ENCODE measurements at places on chromosomes 2 and 18.

GRCh38 chr2:160457588-160457987, 36.0 kb downstream of the RBMS1 start:
- DNase-seq: no peak

- no peak for DNase-seq
Observed at GRCh38 chr2:139045524-139045923, 265.3 kb upstream of the NXPH2 start.

- DNase-seq: no peak
Observed at GRCh38 chr2:127615511-127616166, 30.3 kb upstream of the GPR17 start.

- DNase-seq: no peak
Observed at GRCh38 chr2:27003007-27003406, 29.8 kb upstream of the TMEM214 start.

DNA sequence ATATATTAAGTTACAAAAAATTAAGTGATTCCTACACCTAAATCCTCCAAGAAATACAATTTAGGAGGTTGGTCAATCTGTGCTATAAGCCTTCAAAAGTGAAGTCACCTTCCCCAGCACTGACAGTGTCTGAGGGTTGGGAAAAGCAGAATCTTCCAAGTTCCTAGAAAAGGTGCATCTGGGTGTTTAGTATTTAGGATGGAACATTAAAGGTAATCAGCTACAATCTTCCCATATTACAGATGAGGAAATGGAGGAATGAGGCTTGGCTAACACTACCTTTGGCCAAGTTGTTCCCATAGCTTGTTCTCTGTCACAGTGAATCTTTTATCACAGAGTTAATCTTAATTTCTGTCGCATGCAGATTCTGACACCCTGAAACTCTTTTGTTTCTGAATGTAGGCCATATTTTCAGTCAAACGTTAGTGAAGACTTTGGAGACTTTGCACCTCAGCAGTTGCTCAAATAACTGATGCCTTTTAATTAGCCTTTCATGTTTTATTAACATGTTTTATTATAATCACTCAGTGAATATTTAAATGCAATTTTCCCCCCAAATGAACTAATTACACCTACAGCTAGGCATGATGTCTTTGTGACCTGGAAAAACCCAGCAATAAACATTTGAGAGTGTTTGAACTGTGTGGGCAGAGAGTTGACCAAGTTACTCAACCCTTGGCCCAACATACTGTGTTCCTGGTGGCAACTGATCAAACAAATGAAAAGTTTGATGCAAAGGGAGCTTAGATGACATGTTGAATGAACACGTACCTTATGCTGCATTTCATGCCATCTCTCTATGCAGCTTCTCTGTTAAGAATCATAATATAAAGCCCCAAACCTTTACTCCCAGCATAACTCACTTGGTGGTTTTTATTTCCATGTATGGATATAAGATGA, 17.6 kb downstream of the FN1 start:
- DNase-seq: no peak

DNA sequence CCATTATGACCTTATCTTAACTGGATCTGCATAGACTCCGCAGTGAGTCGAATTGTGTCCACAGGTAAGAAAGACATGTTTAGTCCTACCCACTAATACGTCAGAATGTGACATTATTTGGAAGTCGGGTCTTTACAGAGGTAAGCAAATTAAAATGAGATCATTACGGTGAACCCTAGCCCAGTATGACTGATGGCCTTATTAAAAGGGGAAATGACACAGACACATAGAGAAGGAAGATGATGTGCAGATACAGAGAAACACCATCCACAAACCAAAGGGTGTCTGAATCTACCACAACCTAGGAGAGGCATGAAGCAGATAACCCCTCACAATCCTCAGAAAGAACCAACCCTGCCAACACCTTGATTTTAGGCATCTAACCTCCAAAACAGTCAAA, 135.6 kb downstream of the GALNT1 start:
- DNase-seq: no peak

DNA sequence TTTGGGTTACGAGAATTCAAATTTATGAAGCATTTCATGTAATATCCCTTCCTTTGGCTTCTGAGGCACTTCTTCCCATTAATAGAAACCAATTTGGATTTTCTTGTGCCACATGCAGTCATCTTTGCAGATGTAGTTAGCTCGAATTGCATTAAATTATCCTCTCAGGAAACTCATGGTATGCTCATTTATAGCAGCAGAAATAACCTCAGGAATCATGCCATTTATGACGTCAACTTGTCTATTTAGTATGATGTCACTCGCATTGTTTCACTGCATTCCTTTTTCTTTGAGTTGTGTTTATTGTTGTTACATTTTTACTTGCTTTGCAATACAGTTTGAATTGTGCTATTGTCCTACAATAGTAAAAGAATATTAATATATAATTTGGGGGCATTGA, 163.8 kb downstream of the RBM43 start:
- no peak for DNase-seq

- DNase-seq: no peak
Observed at GRCh38 chr2:176445956-176446355, 176.7 kb downstream of the MTX2 start.

GRCh38 chr2:201130524-201131186, 14.7 kb downstream of the CFLAR start:
- DNase-seq: peak; percentile 83

DNA sequence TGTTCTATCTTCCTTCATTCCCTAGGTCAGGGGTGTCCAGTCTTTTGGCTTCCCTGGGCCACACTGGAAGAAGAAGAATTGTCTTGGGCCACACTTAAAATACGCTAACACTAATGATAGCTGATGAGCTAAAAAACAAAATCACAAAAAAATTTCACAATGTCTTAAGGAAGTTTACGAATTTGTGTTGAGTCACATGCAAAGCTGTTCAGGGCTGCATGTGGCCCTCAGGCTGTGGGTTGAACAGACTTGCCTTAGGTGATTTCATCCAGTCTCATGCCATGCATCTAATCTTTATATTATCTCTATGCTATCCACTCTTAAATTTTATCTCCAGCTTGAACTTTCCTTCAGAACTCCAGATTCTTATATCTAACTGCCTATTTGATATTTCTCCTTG, 80.1 kb downstream of the CCDC85A start:
- DNase-seq: no peak

DNA sequence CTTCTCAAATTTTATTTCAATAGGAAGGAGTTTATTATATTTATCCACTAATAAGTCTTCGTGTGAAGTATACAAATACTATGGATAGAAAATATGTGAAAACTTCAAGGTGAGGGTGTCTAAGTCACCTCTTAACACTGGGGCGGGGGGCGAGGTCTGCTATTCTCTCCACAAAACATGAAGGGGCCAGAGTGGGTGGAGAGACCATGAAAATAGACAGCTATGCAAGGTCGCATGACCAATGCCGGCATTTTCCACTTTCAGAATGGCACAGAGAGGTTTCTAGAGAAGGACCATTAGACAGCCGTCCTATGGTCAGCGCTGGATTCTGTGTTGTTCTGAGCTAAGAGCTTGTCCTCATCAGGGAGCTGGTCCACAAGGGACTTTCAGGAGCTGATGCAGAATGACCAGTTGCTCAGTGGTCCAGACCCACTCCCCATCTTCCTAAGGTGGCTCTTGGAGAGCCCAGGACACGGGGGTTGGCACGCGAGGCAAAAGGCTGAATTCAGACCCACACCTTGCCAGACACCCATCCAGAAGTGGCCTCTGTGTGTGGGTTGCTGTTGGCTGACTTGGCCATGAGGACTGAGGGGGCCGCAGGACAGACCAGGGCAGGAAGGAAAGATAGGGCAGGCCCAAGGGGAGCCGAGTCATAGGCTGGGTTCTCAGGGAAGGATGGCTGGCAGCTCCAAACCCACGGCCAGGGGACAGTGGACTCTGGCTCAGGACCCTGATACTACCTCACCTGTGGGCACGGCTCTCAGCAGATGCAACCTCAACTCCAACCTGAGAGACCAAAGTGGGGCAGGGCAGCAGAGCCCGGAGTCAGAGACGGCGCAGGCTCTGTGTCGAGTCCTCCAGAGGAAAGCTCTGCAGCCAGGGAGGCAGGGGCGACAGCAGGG, 69.8 kb downstream of the NDUFA10 start:
- no peak for DNase-seq

GRCh38 chr2:45945302-45945717, 293.8 kb downstream of the PRKCE start:
- no peak for DNase-seq

DNA sequence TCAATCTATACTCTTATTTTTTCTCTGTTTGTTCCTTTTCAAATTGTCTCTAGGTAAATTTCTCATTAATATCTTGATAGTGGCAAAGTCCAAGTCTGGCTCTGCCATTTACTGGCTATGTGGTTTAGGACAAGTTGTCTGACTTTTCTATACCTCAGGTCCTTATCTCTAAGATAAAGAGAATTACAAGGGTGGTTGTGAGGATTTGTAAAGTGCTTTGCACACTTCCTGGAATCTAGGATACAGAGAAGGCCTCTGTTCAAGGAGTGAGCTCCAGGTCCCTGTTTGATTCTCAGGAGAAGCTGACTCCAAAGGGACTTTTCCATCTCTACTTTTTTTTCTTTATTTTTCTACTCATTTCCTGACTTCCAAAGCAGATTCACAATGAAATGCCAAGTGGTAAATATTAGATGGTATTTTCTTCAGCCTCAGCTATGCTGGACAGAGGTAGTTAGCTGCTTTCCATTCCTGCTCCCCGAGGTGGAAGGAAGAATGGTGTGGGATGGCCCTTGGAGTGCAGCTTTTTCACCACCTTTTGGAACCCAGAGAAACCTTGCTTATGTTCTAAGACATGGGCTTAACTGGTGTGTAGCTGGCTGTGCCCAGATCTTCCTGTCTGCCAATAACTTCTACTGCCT, 90.5 kb downstream of the GALNT1 start:
- DNase-seq: no peak

DNA sequence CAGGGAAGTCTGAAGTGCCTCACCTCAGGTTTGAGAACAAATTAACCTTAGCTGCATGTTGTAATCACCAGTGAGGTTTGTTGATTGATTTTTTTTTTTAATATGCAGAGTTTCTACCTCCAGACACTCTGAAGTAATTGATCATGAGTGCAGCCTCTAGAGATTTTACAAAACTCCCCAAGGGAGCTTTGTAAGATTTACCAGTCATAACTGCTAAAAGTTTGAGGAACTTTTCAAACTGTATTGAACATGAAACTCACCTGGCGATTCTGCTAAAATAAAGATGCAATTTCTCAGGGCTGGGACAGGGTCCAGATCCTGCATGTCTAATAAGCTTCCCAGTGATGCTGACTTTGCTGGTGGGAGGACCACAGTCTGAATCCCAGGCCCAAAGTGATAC, 339.6 kb upstream of the DCC start:
- no peak for DNase-seq

DNA sequence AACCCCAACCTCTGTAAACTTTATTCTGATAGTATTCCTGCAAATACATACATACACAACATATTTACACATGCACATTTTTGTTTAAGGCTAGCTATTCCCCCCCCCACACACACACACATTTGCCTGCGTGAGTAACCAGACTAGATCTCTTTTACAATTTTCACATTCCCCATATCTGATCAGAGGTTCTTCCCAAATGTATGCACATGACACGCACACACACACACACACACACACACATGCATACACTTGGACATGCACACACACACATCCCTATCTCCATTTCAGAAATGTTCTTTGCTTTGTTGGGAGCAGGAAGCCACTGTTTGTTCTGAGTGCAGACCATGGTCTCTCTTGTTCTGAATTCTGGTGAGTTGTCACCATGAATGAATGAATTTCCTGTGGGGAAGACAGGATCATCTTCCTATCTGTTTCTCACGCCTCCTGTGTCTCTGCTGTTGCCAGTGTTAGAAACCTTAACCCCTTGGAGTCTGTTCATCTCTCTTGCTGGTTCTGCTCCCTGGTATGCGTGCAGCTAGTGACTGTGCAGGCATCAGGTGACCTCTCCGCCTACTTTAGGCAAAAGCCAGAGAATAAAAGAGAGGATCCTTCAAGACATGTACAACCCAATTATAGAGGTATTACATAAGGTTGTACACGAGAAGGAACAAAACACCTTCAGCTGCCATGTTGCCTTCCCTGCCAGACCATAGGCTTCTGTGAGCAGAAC, 251.0 kb upstream of the RAB12 start:
- DNase-seq: no peak

DNA sequence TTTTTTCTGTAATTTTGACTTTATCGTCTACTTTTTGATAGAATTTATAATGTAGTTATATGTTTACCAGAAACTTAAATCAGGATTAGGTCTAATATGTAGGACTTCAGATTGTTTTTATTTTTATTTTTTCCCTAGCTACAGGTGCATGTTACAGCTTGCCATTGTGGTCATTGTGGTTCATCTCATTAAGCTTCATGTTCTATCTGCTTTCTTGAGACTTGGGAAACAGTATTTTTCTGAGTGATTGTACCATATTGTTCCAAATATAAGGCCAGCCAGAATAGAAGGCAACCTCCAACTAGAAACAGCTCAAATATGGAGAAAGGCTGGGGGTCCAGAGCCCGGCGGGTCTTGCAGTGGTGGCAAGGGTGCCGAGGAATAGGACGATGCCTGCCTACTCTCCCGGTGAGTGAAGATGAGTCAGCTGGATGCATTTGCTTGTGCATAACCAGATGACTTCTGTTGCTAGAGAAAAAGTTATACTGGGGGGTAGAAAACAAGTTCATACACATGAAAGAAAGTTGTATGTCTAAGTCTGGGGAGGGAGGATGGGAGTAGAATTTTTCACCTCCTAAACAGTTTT, 188.4 kb downstream of the CCDC85A start:
- DNase-seq: no peak

DNA sequence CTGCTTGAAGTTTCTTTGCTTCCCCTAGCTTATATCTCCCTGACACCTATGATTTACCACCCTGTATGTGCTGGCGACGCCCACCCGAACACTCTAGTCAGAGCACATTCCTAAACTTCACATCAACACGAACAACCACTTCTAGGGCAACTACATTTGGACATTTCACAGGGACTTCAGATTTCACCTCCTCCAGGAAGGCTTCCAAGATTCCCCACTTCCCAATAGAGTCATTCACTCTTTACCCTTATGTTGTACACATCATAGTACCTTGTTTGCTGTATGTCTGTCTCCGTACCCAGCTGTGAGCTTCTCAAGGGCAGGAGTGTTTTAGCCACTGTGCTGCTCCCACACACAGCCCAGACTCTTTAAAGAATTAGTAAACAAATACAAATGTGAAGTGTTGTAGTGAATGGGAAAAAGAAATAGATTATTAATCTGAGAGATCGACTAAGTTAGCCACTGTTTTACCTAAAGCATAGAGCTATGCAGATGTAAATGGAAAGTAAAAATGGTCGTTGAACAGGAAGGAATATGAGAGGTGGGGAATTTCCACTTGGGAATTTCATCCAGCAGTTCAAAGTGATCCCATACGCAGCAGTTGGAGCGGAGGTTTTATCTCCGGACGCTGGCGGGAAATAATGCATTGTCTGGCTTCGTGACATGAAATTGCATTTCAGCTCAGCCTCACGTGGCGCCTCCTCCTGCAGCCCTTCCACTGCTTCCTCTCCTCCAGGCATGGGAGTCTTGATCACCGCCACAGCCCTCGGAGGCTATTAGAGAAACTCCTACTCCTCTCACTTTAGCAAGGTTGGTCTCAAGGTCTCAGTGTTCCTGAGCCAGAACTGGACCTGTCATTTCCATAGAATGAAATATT, 233.4 kb upstream of the COPS8 start:
- DNase-seq: no peak
